Activated CD4-positive, alpha-beta memory T cell treated with anti-CD3 and anti-CD28 coated beads, Interleukin-2, amount 10 ng/mL, durations not matched to agents 7 days and 5 days (primary cell): ENCODE measurements at places on chromosomes 2 and 18. TPM values are rescaled to one million over a fixed set of nuclear protein-coding genes. Genes with fewer than 3 reads are reported as not detected.
A peak's percentile ranks its signal among the peaks of the same experiment; 100 is the strongest.

- no peak for DNase-seq
Measured at GRCh38 chr2:209690029-209690754, 81.4 kb upstream of the UNC80 start.

HDHD2 gene
- total RNA-seq, result 35.2 TPM

CYP26B1 gene
- not detected for total RNA-seq

GRCh38 chr2:105828558-105828957, 83.8 kb downstream of the NCK2 start:
- no peak for DNase-seq

NR4A2 gene
- total RNA-seq, result 3.8 TPM

GRCh38 chr18:55839343-55839742, 251.4 kb upstream of the TCF4 start:
- DNase-seq, result no peak

- DNase-seq, result no peak
Measured at GRCh38 chr2:196286821-196287220, 115.4 kb upstream of the STK17B start.

FIGN gene
- total RNA-seq, result not detected

DNA sequence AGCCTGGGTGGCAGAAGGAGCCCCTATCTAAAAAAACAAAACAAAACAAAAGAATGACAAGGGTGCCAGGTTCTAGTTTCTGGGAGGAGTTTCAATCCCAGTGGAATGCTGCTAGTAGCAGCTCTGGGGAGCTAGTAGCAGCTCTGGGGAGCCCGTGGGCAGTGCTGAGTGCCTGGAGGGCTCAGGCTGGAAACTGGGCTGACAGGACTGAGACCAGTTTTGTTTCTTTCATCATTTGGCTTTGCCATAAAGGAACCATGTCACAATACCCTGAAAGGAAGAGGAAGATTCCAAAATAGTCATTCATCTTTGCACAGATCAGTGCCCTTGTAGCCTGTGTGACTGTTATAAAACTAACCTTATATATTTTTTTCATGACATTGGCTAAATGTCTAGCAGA, 10.6 kb downstream of the MFSD6 start:
- DNase-seq, result no peak

DNA sequence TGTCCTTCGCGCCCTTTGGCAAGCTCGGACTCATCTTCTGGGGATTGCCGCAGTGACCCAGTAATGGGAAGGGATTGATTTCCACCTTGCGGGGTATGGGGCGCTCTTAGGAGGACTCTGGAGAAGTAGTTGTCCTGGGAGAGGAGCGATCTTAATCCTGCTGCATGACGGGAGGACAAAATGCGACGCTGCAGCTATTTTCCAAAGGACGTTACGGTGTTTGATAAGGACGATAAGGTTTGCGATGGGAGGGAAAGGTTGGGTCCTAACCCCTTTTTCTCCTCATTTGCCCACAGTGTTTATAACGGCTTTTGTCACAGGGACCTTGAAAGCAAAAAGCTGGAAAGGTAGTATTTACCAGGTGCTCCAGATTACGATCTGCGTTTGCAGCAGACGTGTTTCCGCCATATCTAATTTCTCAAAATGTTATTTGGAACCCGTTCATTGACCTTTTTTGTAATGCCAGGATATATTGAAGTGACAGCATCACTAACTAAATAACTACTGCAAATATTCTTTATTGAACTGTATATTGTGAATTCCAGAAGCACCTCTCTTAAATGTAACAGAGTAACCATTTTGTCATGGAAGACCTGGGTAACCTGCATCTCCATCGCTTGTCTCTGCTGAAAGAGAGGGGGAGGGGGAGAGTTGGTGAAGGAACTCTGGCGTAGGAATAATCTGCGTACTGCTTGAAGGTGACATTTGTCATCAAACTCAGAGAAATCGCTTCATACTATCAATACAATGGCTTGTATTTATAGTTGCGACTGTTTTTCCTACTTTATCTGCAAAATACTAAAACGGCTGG, 590 bp downstream of the MDH1 start:
- DNase-seq, result no peak

GRCh38 chr18:29874519-29875098, 1167.9 kb downstream of the DSC3 start:
- DNase-seq, result no peak

GRCh38 chr18:9066817-9067306, 35.6 kb upstream of the NDUFV2 start:
- DNase-seq, result no peak

SAP130 gene
- total RNA-seq, result 37.5 TPM

DNA sequence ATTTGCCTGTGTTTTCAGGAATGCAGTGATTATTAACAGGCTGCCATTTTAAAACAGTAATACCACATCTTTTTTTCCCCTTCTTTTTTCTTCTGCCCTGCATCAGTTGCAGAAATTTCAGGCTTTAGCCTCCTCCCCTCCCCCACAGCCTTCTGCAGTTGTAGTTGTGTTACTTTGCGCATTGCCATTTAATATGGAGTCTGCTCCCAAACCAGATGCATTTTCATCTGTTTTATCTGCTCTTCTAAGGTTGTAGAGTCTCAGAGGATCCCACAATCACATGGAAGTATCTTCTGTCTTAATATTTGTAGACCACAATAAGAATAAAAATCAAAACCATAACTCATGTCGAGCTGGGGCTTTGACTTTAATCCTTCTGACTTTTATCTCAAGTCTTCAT, 3.8 kb downstream of the ASXL3 start:
- no peak for DNase-seq

DNA sequence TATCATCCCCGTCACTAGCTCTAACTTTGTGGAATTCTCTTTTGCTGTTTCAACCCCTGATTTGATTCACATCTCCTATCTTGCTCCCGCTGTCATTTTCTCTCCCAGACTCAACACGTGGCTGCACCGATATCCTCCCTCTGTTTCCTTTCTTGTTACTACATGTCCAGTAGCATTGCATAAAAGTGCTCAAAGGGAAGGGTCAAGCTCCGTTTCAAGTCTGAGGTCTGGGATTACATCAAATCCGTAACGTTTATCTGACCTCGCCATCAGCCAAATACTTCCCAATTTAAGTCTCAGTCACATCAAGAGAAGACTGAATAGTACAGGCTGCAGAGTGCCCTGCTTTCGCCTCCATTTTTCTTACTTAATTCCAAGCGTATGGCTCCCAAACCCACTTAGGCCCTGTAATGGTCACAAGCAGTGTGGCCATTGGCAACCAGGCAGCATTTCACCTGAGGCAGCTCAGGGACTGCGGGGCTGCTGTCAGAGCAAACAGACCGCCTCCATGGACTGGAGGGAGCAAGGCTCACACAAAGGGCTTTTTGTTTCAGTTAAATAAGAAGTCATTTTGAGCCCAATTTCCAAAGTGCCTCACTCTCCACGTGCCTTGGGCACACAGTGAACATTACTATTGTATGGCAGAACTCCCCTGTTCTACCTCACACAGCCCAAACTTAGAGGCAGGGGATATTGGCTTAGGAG, 217.8 kb downstream of the BCL11A start:
- no peak for DNase-seq

GRCh38 chr2:181235683-181236459, 221.3 kb upstream of the ITGA4 start:
- DNase-seq, result peak; percentile 27

DNA sequence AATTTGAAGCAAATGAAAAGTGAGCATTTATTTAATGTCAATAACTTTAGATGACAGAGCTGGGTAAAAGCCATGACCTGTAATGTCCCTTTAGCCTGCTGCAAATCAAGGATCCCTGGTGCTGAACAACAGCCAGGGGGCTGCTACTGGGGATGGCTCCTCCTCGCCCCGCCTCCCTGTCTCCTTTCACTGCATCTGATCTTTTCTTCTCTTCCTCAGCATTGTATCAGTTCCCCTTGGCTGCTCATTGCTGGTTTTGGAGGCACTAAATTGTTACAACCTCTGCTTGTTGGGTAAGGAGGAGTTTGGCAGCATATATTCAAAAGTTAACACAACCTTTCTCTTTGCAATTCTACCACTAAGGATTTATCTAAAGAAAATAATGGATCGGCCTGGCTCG, 236.3 kb upstream of the ID2 start:
- DNase-seq, result no peak

GRCh38 chr2:188978291-188979081, 4.3 kb downstream of the COL3A1 start:
- DNase-seq, result no peak

TFCP2L1 gene
- total RNA-seq, result 0.28 TPM

- no peak for DNase-seq
Measured at GRCh38 chr2:44745922-44746766, 195.4 kb upstream of the SIX3 start.

METTL21A gene
- total RNA-seq, result 15.7 TPM

DNA sequence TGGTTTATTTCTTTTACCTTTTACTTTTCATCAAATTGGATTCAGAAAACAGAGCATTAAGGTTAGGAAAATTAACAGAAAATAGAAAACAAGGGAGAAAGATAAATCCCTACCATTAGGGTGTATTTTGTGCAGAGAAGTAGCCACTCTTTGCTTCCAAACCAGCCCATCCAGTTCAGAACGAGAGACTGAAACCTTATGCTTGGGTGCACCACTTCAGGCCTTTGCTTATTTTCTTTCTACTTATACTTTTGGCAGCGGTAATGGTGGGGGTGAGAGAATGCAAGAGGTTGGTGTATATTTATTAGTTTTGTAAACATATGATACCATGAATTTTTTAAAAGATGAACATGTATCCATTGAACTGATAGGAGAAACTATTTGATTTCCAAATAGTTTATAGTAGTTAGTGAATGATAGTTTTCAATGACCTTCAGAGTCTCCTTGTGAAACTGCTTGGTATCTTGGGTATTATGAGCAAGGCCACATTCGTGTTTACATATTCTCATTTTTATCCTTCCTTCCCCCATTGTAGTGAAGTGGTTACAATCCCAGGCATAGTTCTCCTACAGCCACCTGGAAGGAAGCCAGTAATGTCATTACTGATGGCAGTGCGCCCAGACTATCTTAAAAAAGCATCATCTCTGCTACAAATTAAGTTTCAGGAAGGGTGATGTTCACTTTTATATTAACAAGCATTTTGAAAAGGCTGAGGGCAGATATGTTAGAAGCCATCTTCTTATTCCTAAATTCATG, 60.8 kb downstream of the MFSD6 start:
- DNase-seq, result no peak

GRCh38 chr2:128026448-128027277, 1.2 kb downstream of the SAP130 start:
- no peak for DNase-seq

DNA sequence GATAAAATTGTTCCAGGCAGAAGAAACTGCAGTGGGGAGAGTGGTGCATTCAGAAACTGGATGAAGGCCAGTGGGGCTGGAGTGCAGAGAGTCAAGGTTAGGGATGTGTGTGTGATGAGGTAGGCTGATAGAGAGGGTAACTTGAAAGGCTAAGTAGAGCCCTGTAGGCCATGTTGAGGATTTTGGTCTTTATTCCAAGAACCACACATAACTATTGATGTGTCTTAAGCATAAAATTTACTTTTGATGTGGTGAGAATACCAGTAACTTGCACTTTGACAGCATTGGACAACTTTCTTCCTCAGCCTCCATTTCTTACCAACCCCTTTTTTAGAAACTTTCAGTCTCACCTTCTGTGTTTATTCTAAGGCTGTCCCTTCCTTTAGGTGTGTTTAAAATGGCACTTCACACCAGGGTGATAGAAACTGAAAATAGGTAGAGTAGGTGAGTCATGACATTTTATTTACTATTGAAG, 22.6 kb downstream of the MTX2 start:
- DNase-seq, result no peak

PTPRN gene
- 0.28 TPM for total RNA-seq

SOWAHC gene
- total RNA-seq, result 1.1 TPM

DNA sequence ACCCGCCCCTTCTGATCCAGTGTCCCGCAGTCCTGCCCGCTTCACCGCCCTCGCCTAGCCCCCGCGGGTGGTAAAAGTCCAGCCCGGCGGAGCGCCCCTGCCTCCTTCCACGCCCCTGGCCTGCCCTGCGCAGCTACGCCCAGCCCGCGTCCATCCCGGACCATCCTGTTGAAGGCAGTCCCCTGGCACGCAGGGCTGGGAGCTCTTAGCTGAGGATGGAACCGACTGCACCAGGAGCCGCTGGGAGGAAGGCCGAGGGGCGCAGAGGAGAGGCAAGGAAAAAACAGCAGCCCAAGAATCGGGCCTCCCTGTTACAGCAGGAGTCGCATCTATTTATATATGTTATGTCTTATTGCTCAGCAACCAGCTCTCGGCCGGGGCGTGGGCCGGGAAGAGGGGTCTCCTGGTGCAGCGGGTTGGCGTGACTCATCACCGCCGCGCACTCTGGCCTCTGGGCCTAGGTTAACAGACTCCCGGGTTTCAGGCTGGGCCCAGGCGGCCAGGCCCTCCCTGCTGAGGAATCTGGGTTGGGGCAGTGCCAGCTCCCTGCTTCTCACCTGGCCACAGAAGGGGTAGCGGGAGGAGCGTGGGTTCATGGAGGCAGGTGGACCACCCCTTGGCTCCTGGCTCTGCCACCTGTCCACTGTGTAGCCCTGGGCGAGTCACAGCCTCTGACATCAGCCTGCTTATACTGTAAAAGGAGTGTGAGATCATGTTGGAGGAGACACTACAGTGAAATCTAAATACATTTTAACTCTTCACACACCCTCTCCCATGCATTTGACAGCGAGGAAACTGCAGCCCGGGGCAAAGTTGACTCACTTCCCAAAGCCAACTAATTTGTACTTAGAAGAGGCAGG, 13.4 kb upstream of the MAP3K2 start:
- no peak for DNase-seq

SERPINB11 gene
- total RNA-seq, result not detected

DNA sequence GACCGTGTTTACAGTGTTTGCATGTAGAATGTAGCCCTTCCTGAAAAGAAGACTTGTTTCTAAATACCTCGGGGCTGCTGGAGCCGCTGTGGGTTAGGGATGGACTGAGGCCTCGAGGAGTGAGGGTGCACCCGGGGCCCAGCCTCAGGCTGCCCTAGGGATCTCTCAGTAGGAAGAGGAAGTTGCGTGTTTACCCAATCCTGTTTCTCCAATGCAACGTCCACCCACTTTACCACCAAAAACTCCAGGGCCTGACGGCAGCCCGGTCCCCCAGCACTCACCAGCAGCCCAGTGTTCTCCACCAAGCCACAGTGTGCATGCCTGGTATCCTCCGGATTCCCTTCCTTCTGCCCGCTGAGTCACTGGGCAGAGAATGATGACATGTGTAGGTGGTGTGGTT, 255.8 kb downstream of the GLI2 start:
- DNase-seq, result peak; percentile 12

CYBRD1 gene
- total RNA-seq, result 0.93 TPM

GRCh38 chr2:128667391-128667790, 348.7 kb upstream of the HS6ST1 start:
- no peak for DNase-seq
